Suppressor macrophage treated with lipopolysaccharide for 4 hours (primary cell): ENCODE measurements at places on chromosomes 16 and 17.

GRCh38 chr17:35653619-35654361 is 66.7 kb downstream of the AP2B1 start:
- no peak for DNase-seq

DNA sequence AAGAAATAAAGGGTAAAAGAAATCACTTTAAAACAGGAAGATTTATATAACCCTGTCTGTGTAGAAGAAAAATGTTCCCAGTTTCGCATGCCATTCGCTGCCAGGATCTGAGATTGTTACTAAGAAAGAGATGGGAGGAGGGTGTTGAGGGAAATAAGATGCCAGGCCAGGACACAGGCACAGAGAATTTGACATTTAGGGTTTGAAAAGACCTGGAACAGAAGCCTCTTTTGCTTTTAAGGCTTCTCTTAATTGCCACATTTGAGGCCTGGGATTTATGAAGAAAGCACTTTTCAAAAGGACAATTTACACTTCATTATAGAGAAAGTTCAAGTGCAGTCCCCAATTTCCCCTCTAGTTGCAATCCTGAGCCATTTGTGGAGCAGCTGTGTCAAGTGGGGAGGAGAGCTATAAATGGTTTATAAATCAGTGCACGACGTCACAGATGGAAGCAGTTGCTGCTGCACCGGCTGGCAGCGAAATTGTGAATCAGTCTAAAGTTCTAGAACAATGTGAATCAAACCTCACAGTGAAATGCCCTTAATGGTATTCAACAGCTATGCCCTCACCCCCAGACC is 26.5 kb upstream of the C16orf87 start:
- DNase-seq: peak; percentile 30

DNA sequence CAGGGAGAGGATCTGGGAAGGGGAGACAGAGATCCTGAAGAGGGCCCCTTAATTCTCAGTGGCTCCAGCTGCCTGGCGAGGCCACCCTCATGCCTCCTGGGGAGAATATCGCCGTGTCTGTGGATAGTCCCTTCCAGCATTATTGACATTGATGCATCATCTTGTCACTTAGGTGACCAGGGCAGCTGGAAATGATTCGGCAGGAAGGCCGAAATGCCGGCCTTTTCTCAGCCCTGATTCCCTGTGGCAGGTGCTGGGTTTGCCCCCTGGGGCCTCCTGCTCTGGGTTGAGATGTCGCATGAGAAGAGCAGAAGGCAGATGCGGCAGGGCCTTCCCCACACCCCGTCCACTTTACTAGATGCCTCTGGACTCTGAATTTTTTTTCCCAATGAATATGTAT is 89.5 kb downstream of the RAP1GAP2 start:
- DNase-seq: no peak

DNA sequence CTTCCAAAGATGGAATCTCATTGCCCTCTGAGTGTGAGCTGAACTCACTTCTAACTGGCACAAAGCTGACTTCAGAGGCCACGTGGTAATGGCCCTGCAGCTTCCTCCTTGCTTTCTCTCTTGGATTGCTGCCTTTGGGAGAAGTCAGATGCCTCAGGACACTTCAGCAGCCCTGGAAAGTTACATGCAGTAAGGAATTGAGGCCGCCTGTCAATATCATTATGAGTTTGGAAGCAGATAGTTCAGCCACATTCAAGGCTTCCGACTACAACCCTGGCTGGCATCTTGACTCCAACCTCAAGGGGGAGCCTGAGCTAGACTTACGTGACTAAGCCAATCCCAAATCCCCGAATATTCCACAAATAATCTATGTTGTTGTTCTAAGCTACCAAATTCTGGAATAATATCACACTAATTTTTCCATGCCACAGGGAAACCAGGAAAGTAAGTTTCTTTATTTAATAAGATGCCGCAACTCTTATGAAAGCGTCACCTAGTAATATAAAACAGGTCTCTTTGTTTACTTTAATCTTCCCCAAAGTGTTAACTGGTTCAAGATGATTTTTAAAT is 13.6 kb downstream of the CEP20 start:
- peak; percentile 54 for DNase-seq

DNA sequence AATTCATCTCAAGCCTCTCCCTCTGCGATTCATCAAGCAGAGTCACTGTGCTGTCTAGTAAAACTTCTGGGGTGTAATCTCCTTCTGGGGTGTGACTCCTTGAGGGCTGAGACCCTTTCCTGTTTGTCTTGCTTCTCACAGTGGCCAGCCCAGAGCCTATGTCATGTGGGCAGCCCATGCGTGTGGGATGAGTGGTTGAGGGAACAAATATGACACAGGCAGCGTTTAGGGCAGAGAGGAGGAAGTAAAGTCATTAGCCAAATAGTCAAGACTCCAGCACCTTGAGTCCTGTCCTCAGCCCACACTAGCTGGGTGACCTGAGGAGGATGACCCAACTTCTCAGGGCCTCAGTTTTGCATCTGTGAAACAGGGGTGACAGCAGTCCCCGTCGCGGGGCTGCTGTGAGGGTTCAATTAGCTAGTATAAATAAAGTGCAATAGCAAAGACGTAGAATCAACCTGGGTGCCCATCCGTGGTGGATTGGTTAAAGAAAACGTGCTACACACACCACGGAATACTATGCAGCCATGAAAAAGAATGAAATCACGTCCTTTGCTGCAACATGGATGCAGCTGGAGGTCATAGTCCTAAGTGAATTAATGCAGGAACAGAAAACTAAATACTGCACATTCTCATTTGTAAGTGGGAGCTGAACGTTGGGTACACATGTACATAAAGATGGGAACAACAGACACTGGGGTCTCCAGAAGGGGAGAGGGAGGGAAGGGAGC is 4.5 kb upstream of the ITGAX start:
- peak; percentile 92 for DNase-seq

- no peak for DNase-seq
These were observed 3.1 kb downstream of the HSBP1 start for GRCh38 chr16:83810901-83811300.

GRCh38 chr17:11786711-11787438 is 188.6 kb downstream of the DNAH9 start:
- no peak for DNase-seq

GRCh38 chr17:50323060-50323459 is 22.9 kb upstream of the XYLT2 start:
- no peak for DNase-seq

DNA sequence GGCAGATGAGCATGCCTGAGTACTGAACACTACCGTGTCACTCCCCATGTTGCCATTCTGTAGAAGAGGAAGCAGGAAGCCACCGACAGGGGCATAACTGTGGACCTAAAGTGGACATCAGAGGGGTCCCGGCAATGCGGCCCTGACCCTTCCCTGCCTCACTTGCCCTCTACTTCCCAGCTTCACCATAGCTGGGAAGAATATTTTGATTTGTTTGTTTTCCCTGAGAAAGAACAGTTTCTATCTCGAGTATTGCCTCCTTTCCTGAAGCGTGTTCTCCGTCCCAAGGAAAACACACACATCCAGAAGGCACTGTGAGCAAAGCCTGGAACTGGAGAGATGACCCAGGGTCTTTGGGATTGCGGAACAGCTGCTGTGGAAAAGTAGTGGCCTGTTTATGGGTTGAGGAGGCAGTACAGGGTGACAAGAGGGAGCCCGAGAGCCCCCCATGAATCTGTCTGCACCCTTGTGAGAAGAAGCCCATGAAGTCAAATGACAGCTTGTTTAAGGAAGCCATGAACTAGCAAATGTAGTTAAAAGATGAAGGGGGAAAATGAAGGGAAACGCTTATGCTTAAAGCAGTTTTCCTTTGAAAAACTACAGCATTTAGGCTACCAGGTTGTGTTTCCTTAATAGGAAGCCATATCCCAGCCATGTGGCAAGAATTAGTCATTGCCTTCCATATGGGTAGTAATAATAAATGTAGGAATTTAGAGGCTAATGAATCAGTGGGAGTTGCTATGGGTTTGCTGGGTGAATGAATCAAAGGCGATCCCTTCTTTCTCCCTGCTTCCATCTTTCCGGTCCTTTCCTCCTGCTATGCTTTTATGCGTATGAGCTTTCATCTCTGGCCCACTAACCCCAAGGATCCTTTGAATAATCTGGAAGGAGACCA is 90.0 kb upstream of the TBX2 start:
- no peak for DNase-seq

DNA sequence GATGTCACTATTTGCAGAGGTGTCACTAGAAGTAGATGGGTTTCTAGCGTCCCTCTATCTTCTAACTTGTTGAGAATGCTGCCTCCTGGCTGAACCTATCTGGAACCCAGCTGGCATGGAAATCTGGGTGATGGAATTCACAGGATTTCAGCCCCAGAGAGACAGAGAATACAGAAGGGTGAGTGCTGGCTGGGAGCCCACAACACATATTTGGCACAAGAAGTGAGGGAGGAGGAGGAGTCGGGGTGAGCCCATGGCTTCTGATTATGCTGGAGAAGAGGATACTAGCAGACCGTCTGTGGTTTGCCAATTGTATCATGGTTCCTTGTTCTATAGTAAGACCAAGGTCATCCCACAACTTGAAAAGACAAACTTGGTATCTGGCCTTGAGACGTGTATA is 557.8 kb upstream of the SALL1 start:
- no peak for DNase-seq

- DNase-seq: peak; percentile 31
These were observed 30.1 kb upstream of the DYNLL2 start for GRCh38 chr17:58052945-58053715.

- peak; percentile 76 for DNase-seq
These were observed 537 bp downstream of the CNOT1 start for GRCh38 chr16:58628845-58629732.

DNA sequence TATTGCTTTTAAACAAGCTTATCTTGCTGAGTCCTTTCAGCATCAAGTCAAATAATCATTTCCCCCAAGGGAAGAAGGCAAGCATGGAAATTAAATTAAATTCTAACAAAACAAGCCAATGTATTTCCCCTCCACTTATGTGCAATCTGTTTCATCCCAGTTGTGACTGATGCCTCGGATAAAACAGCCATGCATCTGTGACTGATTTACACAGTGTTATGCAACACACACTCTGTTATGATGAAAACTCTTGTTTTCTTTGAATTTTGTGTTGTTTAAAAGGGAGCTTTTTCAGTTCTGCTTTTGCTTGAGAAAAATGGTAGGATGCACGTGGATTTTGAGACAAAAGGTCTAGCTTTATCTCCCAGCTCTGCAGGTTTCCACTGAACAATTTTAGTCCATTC is 32.6 kb downstream of the TMEM100 start:
- DNase-seq: peak; percentile 83

DNA sequence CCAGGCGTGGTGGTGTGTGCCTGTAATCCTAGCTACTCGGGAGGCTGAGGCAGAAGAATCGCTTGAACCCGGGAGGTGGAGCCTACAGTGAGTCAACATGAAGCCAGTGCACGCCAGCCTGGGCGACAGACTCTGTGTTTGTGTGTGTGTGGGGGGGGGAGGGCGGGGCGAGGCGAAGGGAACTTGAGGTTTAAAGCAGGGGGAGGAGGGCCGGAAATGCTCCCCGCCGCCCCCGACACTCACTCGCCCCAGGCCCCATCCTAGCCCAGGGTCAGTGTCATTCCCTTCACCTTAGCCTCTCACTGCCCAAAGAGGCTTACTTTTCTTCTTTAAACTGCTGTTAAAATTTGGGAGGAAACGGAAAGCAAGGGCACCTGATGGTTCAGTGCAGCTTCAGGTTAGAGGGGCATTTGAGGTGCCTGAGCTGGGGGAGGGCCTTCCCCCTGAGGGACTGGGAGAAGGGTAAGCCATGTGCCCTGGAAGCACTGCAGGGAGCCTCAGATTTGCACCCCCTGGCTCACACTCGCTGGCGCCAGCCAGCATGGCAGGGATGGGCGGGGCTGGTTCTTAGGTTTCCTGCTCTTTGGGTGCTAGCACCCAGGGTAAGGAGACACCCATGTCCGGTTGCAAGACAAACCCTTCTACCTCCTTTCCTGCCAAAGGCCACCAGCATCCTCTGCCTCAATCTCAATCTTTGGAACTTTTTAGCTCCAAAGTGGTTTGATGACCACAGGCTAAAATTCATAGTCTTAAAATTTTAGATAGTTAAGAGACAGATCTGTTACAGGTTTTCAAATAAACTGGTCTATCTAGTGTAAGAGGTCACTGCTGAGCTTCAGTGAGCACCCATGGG is 2.2 kb upstream of the LIMD2 start:
- peak; percentile 50 for DNase-seq

- DNase-seq: peak; percentile 71
These were observed 8.6 kb downstream of the DNAH17 start for GRCh38 chr17:78568494-78569115.

DNA sequence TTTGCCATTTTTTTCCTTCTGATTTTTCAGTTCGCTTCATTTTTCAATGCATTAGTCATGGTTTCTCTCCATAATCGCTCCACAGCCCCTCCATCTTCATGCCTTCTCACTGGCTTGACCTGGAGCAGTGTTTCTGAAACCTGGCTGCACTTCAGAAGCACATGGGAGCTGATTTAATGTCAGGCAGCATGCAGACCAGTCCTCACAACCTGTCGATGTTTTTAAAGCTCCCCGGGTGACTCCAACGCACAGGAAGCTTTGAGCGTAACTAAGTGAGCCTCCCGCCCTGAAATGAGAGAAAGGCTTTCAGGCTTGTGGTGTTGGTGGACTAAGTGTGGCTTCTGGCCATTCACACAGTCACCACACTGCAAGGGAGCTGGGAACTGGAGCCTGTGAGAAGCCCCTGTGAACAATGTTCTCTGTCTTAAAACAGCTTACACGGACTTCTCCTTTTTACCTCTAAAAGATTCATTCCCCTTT is 16.8 kb upstream of the DRG2 start:
- DNase-seq: no peak

GRCh38 chr16:12168074-12169000 is 191.8 kb downstream of the SNX29 start:
- DNase-seq: peak; percentile 67

- no peak for DNase-seq
These were observed 116.4 kb upstream of the ZNF750 start for GRCh38 chr17:82956146-82956725.

- DNase-seq: no peak
These were observed 1.8 kb upstream of the MT2A start for GRCh38 chr16:56606476-56607108.

- DNase-seq: no peak
These were observed 47.4 kb downstream of the WDR45B start for GRCh38 chr17:82600731-82601446.

GRCh38 chr17:38926293-38927070 is 1.1 kb downstream of the LASP1NB start:
- DNase-seq: peak; percentile 82

DNA sequence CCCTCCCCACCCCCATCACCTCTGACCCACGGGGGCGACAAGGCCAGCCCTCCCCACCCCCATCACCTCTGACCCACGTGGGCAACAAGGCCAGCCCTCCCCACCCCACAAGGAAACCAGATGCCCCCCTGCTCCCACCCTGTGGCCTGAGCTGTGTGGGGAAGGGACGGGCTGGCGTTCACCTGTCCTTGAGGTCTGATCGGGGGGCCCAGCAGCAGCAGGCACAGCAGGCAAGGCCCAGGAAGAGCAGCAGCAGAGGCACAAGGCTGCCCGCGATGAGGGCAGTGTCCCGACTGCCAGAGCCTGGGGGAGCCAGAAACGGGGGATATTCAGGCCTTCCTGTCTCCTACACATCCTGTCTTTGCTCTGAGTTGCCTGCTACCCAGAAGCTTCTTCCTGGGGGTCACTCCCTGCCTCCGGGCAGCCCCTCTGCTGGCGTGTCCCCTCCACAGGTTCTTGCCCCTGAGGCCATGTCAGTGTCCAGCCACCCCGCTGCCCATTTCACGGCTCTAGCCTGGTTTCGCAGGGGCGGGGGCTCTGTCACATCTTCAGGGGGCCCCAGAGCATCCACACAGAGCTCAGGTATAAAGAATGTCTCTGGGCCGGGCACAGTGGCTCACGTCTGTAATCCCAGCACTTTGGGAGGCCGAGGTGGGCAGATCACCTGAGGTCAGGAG is 6.8 kb downstream of the SCARF1 start:
- DNase-seq: no peak
